Neural progenitor cell (in vitro differentiated cells): ENCODE measurements at places on chromosomes 2 and 18. TPM values are rescaled to one million over a fixed set of nuclear protein-coding genes. Genes with fewer than 3 reads are reported as not detected.
A peak's percentile ranks its signal among the peaks of the same experiment; 100 is the strongest.

GLI2 gene
- 9.4 and 39.6 TPM in 2 replicates for total RNA-seq

GRCh38 chr18:71707985-71708500 is 836.1 kb downstream of the CBLN2 start:
- no peak for DNase-seq

DNA sequence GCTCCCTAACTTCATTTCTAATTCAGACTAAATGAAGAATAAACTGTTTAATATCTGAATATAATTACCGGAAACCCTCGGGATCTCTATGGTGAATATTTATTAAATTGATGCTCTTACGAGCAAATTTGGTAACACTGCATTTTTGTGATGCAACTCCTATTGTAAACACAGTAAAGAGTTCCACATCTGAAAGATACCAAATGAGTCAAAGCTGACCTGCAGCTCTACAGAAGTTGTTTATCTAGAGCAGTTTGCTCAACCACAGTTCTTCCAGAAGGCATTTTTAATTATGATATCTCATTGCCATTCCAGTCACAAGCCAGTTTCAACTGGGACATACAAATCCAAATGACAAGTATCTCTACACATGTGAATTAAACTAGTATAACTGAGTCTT is 129.7 kb downstream of the PKP4 start:
- no peak for DNase-seq

DNA sequence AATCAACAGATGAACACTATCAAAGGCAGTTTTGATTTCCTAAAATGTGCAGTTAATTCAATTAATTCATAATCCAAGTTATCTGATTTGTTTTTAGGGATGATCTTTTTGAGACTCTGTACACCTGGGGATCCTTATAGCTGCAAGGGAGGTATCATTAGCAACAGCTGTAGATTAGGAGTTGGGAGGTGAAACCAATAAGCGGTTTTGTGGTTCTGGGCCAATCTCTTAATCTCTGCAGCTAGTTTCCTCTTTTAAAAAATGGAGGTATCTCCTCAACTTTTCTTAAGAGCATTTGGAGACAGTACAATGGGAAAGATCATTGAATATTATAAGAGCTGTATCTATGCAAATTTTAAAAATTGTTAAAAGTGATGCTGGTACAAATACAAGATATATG is 126.0 kb downstream of the MC4R start:
- no peak for DNase-seq

DNA sequence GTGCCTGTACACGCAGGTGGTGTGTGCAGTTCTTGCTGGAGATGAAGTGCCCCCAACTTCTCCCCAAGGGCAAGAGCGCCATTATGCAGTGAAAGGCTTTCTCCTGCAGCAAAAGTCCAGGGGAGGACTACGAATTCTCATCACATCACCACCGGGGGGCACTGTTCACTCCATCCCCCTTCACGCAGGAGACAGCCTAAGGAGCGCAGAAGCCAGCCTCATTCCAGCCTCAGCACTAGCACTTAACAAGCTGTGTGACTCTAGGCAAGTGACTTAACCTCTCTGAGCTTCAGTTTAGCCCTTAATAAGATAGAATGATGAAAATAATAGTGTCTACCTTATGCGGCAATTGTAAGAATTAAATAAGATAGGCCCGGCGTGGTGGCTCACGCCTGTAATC is 32.3 kb downstream of the DNMT3A start:
- peak; percentile 75 for DNase-seq

RAB17 gene
- 0.43 TPM in 1 of 2 replicates, not detected in the other for total RNA-seq

DNA sequence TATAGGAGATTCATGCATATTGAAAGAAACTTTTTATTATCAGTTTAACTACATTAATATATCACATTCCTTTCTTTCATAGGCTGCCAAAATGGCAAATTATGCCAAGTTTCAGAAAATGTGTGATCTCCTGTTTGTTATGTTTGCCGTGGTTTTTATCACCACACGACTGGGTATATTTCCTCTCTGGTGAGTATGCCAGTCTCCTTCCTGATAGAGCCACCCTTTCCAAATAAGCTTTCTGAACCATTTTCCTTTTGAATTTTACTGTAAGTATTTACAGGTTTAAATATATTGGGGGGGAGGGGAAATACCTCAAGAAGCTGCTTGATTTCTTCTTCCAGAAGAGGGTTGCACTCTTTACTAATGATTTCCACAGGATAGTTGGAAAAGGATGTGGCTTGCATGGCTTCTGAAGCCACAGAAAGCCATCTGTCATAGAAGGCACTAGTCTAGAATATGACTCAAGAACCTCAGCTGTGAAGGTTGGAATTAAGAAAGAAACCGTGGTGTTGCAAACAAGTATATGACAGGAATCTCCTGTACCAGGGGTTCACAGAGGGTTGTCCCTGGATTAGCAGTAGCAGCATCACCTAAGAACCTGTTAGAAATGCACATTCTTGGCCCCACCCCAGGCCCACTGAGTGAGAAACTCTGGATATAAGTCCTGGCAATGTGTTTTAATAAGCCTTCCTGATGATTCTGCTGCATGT is 84.5 kb upstream of the NOSTRIN start:
- no peak for DNase-seq

LAPTM4A gene
- total RNA-seq: 170 and 205 TPM in 2 replicates

DNA sequence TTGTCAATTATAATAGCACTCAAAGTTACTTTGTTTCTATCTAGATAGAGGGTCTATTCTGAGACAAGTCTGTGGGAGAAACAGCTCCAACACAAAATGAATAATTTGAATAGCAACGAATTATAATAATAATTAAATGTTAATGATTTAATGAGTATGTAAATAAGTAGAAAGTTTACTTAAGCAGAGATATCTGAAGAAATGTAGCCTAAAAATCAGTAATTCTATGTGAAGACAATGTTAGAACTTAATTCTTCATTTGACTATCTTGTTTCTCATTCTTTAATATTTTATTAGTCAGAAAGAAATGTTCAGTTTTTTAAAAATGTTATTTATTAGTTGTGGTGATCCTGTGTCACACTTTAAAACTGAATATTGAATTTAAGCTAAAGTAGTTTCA is 161.2 kb downstream of the PLEKHA3 start:
- no peak for DNase-seq

GRCh38 chr2:130896813-130897212 is 60.1 kb downstream of the ARHGEF4 start:
- peak; percentile 40 for DNase-seq

AQP12B gene
- total RNA-seq: not detected in 2 replicates

GRCh38 chr2:197265924-197266323 is 44.7 kb downstream of the ANKRD44 start:
- no peak for DNase-seq

DNA sequence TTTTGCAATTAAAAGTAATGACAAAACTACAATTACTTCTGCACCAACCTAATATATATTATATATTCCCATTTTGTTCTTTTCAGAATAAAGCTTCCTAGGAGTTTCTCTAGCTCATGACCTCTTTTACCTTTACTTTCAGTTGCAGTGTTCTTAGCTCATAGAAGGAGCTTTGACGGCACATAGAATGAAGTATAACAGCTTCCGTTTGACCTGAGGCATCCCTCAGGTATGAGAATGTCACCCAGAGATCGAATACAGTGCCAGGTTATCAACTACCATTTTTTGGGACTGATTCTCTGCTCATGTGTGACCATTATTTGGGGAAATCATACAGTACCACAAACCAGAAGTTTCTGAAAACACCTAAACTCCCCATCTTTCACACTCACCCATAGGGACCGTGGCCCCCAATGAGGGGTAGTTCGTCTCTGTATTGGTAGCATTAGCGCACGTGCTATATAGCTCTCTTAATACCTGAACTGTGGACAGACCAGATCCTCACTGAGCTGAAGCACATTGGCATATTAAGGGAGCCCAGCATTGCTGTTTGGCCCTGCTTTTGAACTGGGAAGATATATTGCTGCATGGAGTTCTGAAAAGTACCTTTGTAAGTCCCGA is 123.0 kb downstream of the SPTBN1 start:
- DNase-seq: no peak

DNA sequence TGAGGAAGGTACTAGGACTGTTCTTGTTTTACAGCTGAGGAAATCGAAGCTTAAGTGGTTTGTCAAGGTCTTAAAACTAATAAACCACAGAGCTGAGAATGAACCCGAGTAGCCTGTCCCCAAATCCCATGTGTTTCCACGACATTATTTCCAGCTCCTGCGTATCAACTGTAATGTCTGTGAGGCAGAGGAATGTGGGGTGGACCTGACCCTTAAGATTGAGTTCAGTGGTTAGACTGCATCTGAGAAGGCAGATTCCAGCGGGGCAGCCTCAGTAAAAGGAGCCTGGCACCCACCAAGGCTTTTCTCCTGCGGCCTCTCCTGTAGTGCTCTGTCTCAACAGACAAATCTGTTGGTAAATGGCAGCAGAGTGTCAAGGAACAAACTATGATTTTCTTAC is 81.9 kb upstream of the TMEM178A start:
- no peak for DNase-seq

METTL8 gene
- 25.3 and 29.2 TPM in 2 replicates for total RNA-seq

DNA sequence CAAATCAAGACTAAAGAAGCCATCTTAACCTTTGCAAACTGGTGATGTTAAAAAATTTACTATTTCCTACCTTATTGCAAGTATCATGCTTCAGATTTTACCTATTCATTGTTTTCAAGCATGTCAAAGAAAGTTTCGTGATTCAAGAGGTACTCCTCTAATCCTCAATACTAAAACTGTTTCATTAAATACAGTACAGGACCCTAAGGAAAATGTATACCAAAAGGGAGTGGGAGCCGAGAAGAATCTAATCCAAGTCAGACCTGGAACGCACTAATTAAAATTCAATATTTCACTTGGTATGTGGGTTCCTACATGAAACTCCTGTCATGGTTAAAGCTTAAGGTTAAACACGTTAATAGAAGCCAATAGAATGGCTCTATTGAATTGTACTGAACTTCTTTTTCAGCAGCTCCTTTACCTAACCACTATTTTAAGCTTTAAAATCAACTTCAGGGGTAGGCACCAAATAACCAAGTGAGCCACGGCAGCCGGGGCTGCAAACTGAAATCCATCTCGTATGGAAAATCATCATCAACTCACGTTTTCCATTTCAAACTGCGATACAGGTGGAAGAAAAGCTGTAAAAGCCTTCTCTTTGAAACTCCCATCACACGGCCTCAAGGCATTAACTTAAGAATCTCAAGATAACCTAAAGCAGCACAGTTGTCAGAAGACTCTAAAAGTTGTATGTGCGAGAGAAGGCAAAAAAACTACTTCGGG is 188.8 kb downstream of the ZEB2 start:
- no peak for DNase-seq

SLC4A3 gene
- 0.88 and 3.7 TPM in 2 replicates for total RNA-seq

- DNase-seq: no peak
Measured at GRCh38 chr18:45678850-45679249, 45.1 kb upstream of the SLC14A1 start.

DNA sequence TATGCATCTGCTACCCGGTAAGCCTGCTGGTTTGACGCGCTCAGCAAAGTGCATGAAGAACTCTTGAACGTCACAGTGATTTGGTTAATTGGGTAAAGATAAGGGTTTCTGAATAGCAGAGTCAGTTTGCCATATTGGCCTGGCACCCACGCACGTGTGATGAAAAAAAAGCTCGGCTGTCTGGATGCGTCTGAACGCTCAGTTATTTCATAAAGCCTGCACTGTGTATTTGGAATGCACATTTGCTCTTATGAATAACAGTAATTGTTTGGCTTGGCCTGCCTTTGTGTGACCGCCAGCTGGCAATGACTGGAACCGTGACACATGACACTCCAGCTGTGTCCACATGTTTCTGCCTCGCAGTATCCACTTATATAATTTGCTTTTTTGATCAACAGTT is 129.2 kb upstream of the MEIS1 start:
- no peak for DNase-seq

DNA sequence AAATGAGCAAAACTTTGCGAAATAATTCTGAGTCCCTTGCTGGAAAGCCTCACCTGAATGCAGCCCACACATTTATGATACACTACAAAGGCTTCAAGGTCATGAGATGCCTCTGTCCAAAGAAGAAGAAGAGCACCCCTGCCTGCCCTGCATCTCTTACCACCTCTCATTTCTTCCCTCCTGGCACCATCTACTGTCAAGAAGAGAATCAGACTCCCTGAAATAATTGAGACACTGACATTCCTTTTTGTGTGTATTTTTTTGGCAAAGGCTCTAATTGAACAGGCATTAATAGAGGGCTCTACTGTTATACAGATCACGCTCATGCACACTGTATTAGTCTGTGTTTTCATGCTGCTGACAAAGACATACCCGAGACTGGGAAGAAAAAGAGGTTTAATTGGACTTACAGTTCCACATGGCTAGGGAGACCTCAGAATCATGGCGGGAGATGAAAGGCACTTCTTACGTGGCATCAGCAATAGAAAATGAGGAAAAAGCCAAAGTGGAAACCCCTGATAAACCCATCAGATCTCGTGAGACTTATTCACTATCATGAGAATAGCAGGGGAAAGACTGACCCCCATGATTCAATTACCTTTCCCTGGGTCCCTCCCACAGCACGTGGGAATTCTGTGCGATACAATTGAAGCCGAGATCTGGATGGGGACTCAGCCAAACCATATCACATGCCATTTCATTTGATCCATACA is 176.3 kb downstream of the ALPK2 start:
- DNase-seq: no peak

SP100 gene
- 0.69 TPM in 1 of 2 replicates, not detected in the other for total RNA-seq

- peak; percentile 71 for DNase-seq
Measured at GRCh38 chr2:218781691-218782527, at the start of gene CYP27A1. CYP27A1 (plus strand) TSS chr2:218782147; CDS start chr2:218782183, 36 bp downstream.

DNA sequence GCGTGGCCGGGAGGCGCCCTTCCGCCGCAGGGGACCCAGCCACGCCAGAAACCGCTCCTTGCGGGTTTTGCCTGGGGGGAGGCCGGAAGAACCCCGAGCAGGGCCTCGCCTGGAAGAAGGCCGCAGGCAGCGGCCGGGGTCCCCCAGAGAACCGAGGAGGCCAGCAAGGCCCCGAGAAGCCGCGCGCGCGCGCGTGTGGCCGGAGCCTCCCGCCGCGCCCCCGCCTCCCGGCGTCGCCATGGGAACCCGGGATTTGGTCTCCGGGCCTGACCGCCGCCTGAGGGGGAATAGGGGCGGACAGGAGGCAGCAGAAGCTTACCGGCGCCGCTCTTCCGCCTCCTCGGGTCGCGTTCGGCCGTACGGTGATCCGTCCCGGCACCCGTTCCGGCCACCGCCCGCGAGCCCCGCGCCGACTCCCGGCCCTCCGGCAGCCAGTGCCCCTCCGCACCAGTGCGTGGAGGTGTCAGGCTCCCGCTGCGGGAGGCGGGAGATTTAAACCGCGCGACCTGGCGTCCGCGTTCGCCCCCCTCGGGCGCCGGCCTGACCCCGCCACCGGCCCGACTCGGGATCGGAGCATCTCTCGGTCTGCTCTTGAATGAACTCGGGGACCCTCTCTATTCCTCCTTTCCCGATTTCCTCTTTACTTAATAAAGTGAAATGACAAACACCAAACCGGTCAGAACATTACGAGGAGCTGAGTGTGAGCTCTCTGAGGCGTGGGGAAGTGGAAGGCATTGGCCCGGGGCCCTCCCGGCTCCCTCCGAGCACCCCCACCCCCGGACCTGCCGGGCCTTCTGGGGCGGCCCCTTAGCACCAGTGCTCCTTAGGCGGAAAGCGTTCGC is at the start of gene ICA1L:
TSS of gene ICA1L (minus strand) at position 467 of the 842 bp plus-strand sequence. CDS start 42,757 bp downstream, outside the sequence.
- peak; percentile 95 for DNase-seq

DNA sequence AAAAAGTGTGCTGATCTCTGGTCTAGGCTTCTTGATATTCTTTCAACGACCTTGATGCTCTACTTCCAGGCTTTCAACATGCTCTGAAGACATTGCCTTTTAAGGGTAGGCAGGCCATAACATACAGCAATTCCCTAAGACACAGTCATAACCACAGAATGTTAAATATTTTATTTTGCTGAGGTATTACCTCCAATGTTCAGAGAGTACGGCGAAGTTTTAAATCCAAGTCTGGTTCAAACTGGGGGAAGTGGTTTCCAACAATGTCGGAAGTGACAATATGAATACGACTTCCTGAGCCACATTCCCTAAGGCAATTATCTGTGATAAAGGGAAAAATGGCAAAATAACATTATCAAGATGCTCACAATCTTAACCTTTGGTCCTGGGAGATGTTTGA is 1077.9 kb upstream of the PIK3C3 start:
- DNase-seq: no peak

CD8A gene
- 0.03 and 0.34 TPM in 2 replicates for total RNA-seq
